ENCODE measurements at places on chromosomes 3 and 15. TPM values are rescaled to one million over a fixed set of nuclear protein-coding genes. Genes with fewer than 3 reads are reported as not detected.

DNA sequence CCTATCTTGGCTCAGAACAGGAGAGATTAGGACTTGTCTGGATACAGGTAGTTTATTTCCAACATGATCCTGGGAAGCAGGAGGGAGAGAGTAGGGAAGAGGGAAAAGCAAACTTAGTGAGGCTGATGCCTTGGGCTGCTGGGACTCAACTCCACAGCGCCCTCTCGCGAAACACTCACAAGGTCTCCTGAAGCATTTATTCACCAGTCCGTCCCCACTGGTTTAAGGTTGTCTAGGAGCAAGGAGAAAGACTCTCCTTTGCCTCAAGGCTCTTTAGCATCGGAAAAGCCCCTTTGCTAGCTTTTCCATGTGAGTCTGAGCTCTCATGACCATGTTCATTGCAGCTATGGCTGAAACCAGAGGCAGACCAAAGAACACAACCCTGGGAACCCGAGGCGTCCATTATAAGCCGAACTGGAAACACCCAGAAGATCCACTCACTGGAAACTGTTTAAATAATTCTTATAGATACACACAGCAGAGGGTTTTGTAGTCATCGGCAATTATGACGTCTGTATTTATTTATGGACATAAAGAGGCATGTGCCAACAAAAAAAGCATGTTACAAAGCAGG lies 244.5 kb downstream of the CD47 start:
- H3K36me3 ChIP-seq: no peaks in the 10 kb centered on the region
- peaks cover 5% of the 10 kb centered on the region for H3K27me3 ChIP-seq
- no peak for DNase-seq
- no peak overlapping the region for H3K27ac ChIP-seq
- H3K4me3 ChIP-seq: no peak overlapping the region

Gene CHRNA3
- total RNA-seq: not detected

DNA sequence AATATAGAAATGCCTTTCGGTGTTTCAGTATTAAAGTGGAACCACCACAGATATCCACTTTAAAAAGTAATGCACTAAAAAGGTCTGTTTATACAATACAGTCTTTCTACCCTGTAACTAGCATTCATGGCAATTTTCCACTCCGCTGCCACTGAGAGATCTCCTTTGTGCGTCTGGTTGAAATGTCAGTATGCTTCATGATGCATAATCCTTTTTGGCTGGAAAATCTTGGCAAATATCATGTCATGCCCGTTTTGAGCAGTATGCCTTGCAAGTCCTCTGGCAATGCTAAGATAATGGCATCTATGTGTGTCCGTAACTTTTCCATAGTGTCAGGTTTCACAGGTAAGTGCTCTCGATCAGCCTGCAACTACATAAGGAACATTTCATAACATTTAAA lies 30.8 kb upstream of the ARF4 start:
- no peak overlapping the region for H3K27ac ChIP-seq
- H3K4me3 ChIP-seq: no peak overlapping the region
- no peaks in the 10 kb centered on the region for H3K4me1 ChIP-seq
- H3K27me3 ChIP-seq: no peaks in the 10 kb centered on the region
- H3K36me3 ChIP-seq: peaks cover 31% of the 10 kb centered on the region

DNA sequence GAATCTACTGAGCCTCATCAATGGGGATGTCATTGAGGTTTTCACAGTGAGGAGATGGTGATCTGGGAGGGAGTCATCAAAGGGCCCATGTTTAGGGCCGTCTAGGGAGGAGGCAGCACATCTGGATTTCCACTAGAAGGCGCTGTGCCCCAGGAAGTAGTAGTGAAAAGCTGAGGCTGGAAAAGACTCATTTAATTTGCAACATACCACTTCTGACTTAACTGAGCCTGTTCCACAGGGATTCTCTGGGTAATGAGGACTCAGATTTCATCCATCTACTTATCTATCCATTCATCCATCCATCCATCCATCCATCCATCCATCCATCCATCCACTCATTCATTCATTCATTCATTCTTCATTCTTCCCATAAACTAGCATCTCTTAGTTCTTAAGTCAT lies 17.4 kb upstream of the SHF start:
- no peaks in the 10 kb centered on the region for H3K36me3 ChIP-seq
- H3K4me1 ChIP-seq: peaks cover 9% of the 10 kb centered on the region
- peaks cover 18% of the 10 kb centered on the region for H3K27me3 ChIP-seq
- H3K27ac ChIP-seq: peak overlapping the region; percentile 53

DNA sequence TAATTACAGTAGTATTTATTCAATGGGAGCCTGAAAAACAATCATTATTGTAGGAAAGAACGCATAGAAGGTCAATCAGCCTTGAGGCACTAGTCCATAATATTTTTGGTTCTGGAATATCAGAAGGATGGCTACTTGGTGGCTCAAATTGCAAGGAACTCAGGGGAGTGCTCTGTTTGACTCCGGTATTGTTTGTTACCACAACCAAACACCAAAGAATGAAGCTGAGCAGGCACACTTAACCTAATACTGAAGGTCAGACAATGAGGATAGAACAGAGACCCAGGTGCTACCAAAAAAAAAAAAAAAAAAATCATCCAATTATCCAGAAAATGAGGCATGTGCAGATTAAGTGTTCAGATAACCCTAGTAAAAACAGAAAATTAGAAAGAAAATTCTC lies 11.1 kb upstream of the SATB1 start:
- peaks cover 72% of the 10 kb centered on the region for H3K36me3 ChIP-seq
- peaks cover 55% of the 10 kb centered on the region for H3K4me1 ChIP-seq
- no peak for DNase-seq
- H3K27ac ChIP-seq: peak overlapping the region; percentile 85
- H3K4me3 ChIP-seq: peak overlapping the region; percentile 91

Gene TADA3
- total RNA-seq: 63.4 TPM

Gene CCR9
- not detected for total RNA-seq

Gene ZDHHC23
- 1.8 TPM for total RNA-seq

DNA sequence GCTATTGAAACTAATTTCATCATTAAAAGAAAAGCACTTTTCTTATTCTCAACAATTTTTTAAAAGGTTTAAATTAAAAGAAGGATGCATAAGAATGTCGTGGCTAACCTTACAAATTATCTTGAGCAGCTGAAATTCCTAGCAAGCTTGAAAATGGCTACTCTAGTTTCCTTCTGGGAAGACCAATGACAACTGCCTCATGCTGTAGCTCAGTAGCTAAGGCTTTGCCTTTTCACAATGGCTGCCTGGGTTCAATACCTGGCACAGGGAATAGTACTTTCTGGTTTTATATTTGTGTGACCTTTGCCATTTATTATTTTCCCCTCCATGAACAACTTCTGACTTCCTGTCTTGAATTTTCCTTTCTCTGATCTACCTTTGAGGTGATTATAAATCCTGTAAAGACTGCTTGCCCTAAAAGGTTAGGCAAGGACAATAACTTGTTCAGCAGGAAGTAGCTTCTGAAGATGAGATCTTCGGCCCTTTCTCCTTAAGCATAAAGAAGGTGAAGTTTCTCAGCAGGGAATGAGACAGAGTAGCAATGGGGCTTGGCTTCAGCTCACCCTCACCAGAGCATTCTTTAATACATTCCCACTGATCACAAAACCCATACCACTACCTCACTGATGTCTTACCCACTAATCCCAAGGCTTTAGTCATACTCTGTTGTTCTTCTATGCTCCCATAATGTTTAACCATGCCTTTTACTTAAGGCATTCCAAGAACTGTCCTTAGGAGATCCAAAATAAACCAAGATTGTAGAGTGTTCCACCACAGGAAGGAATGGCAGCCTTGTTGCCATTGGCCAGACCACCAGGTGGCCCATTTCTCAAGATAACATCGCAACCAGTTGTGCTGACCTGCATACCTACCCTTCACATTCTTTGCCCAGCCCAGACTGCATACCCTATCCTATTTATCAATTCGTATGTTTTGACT lies 276.8 kb downstream of the ULK4 start:
- DNase-seq: no peak
- no peaks in the 10 kb centered on the region for H3K27me3 ChIP-seq

DNA sequence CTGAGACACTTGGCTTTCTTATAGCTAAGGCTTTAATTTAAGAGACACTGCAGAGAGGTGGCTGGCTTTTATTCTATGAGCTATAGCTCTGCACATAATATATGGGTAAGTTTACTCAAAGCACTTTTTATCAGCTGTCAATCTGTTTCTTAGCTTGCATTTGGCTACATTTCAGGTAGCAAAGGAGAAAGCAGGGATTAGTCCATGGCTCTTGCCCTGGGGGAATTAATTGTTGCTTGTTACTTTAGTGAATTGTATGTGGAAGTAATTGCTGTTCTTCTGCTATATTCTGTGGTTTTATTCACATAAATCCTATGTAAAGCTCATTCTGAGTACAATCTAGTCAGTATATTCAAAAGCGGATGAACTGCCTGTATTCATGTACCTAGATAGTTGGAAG lies 14.4 kb upstream of the CCDC39 start:
- H3K27me3 ChIP-seq: no peaks in the 10 kb centered on the region
- H3K4me3 ChIP-seq: no peak overlapping the region
- DNase-seq: no peak
- no peak overlapping the region for H3K27ac ChIP-seq

Gene SRP14
- total RNA-seq: 147 TPM

DNA sequence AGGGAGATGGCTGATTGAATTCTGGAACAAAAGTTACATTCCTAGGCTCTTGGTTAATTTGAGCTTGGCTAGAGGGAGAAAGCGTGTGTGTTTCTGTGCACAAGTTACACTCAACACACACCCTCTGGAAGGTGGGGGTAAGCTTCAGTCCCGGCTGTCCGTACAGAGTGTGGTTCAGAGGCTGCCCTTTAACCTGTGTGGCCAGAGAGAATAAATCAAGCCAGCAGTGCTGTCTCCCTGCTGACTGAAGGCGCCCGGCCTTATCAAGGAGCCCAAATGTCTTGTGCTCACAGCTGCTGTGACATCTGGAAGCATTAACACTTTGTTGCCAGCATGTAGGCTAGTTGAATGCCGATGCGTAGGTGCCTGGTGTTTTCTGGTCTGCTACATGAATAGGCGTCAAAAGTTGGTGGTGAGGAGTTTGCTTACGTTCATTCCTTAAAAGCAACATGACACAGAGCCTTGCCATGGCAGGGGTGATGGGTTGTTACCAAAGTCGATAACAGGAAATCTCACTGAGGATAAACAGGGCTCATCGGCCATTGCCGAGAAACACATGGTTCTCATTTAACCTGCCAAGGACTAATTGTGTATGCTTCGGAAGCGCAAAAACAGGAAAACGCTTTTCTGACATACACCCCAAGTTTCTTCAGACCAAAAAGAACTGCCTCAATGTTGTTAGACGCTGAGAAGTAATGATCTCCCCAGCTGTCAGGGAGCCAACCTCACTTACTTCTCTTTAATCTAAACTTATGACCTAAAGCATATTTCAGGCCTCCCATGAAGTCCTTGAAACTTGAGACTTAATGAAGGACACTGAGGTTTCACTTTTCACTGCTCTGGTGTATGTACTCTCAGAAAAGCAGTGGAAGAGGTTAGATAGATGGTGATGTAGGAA lies 95.8 kb upstream of the CTDSPL start:
- no peak overlapping the region for H3K4me3 ChIP-seq
- H3K27me3 ChIP-seq: peaks cover 15% of the 10 kb centered on the region
- no peaks in the 10 kb centered on the region for H3K36me3 ChIP-seq
